ENCODE measurements at places on chromosomes 1 and 21.

DNA sequence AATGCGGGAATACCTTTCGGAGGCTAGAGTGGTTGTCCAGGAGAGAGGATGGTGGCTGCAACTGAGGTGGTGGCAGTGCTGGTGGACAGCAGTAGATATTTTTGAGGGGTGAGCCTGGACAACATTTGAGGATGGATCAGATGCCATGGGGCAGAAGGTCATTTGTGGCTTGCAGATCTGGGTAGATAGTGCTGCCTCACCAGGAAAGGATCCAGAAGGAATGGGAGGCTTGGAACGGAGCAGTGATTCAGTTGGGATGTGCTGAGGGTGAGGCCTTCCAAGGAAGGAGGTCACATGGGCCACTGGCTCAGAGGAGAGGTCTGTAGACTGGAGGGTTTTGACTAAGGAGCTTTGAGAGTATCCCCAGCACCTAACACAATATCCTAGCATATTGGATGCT lies 110.8 kb upstream of the KAZN start:
- DNase-seq = no peak

DNA sequence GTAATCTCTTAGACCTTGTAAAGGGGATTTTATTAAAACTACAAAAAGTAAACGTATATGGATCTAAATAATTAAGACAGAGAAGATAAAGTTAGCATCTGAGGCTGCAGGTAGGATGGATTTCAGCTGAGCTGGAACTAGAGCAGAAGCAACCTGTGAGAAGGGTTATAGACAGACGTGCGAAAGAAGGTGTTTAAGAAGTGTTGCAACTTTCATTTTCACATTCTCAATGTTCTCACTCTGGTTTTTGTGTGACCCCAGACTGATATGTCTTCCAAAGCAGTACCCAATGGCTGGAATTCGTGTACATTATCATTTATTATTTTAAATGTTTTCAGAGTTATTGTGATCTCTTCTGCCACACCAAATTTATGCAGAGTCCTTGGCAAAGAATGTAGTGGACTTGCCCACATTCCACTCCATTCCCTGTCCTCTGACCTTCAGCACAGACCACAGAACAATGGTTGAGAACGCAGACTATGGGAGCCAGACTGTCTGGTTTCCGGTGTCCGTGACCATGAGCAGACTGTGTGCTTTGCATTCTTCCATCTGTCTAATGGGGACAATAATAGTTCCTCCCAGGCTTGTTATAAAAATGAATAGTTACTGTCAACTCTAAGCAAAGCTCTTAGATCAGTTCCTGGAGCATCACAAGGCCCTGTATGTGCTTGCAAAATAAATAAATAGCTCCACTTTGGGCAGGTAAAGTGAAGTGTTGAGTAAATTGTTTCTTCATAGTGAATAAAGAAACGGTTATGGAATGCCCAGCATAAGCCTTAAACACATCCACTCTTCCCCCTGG lies 140.6 kb upstream of the SAMSN1 start:
- no peak for DNase-seq

DNA sequence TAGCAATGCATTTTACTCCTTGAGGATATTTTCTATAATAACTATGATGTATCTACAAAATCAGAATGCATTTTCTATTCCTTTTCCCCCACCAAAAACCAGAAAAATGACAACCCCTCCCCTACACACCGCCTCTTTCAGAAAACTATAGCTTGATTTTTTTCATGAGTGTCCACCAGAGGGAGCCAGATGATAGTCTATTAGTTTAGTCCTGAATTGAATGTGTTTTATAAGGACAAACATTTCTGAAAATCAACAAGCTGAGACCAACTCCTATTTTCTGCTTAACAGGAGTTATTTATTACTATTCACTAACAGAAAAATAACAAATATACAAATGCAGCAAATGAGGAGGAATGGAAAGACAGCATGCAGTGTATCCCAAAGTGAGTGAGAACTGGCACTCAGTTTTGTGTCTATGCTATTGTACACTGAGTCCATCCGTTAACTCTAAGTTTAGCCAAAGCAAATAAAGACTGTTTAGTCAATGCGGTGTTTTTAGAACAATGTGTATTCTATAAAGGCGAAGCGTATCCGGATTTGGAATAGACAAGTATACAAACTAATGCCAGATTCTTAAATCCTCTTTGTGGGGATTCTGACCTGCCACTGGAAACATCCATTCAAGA lies 182.6 kb downstream of the VAV3 start:
- no peak for DNase-seq

GRCh38 chr1:160542303-160542945 lies 19.4 kb upstream of the SLAMF6 start:
- DNase-seq = no peak

GRCh38 chr1:53705446-53706096 lies 33.4 kb downstream of the GLIS1 start:
- no peak for DNase-seq

DNA sequence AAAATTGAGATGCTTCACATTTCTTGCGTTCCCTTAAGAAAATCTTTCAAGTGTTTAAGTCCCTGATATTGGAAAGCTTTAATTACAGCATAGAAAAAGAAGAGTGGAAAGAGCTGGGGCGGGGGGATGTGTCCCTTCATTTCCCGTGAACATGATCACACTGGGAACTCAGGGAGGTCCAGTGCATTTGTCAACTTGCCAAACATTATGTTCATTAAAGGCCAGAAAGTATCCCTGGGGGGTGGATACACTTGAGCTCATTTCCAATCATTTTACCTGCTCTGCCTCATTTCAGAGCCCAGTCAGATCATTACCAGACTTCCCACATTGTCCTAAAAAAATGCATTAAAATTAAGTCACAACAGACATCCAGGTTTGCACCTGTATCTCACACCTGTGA lies 123.6 kb upstream of the KCNJ15 start:
- no peak for DNase-seq

DNA sequence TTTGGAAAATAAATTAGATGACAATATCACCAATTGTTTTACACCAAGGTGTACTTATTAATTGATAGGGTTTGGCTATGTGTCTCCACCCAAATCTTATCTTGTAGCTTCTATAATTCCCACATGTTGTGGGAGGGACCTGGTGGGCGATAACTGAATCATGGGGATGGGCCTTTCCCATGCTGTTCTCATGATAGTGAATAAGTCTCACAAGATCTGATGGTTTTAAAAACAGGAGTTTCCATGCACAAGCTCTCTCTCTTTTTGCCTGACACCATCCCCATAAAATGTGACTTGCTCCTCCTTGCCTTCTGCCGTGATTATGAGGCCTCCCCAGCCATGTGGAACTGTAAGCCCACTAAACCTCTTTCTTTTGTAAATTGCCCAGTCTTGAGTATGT lies 131.0 kb upstream of the LMO4 start:
- DNase-seq = no peak

GRCh38 chr1:109620401-109620791 lies 759 bp downstream of the AMPD2 start:
- peak; percentile 71 for DNase-seq

DNA sequence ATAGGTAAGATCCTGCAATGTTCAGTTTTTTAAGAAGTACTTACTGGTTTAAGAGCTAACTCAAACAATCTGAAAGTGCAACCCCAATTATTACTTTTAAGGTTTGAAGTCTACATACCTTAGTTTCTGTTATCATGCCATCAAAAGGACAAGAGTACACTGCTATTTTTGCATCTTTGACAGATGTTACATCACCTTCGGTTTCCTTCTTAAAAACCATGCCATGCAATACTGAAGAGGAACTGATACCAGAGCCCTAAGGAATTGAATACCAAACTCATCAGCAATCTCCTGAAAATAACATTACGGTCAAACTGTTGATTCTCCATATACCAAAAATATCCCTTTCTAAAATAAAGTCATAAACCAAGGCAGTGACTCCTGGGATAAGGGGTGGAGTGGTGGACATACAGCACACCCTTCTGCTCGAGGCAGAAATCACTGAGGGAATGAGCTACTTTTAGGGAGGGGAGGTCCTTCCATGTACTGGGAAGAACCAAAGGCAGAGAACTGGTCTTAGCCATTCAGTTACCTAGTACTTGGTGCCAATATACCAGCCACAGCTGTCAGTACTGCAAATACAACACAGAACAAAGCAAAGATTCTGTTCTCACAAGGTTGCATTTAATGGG lies 8.5 kb downstream of the CCT8 start:
- DNase-seq = no peak

DNA sequence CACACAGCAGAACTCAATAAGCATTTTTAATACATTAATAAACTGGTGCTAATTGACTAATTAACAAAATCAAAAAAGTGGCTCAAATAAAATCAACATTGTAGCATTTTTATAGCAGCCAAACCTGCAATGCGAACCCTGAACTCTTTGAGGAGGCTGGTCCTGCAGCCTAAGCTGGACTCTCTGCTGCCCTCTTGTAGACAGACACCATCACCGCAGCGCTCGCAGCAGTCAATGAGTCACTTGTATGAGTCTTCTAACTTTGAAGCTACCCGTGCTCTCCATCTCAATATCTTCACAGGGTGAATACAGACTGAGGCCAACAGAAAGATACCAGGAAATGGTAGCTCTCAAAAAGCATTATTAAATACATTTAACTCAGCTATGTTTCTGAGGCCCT lies 9.7 kb upstream of the KRTAP7-1 start:
- no peak for DNase-seq

DNA sequence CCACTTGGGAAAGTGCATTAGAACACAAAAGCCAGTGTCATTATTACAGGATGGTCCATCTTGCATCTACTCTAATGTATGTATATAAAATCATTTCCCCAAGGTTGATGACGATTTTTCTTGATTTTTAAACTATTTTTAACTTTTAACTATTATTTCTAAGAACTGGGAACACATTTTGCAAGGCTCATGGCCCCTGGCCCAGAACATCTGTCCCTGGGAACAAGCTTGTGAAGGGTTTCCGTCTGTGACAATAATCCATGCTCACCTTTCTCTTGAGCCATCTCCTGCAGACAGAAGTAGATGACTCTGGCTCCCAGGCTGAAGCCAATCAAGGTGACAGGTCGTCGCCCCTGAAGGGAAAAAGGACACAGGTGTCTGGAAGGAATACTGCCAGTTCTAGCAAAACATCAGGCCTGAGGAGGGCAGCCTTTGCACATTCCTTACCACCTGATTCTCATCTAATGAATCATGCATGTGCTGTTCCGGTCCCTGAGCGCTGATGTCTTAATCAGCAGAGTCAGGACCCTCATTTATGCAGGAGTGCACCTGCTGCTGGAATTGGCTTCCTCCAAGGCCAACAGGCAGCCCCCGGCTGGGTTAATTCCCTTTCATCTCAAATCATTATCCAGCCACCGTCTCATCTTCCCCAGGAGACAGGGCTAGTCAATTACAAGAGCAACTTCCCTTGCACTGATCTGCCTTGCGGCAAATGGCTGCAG lies 62.5 kb downstream of the TMCO4 start:
- DNase-seq = no peak
